ENCODE measurements at places on chromosomes 6 and 20.

- peak; percentile 91 for DNase-seq
These were observed 729.2 kb upstream of the MARCKS start for GRCh38 chr6:113127786-113128419.

DNA sequence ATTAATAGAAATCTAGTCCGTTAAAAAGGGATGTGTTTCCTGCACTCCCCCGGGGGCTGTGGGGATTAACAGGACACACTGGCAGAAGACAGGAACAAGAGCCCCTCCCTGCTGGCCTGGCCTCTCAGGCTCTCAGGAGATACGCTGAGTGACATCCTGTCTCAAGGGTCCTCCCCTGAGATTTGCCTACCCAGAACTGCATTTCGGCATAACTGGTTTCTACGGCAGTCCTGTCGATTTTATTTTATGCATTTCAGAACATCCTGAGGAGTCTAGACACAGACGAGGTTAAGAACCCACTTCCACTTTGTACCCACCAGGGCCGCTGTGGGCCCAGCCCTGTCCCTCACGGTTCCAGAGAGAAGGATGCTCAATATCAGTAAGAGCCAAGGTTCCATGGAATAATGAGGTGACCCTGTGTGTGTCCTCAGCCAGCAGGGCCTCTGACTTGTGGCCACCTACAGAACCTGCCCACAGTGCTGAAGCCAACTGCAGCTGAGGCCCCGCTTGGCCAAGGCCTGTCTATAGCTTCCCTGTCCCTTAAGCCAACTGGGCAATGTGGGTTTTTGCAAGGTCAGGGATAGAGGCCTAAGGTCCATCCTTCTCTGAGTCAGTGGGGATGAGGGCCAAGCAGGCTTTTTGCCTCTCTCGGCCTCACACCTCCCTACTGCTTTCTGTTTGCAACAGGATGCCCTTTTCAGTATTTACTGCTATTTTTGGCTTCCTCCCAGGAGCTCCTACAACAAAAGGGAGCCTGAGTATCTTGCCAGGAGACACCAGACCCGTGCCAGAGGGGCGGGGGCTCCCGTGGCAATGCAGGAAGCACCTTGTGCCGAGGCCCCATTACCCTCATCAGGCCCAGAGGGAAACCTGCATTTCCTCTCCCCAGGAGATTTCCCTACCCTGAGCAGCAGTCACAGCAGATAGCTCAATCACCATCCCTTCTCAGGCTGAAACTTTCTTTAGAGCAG lies 14.7 kb downstream of the UQCC2 start:
- DNase-seq = peak; percentile 86

- DNase-seq = no peak
These were observed 125.1 kb upstream of the SOX4 start for GRCh38 chr6:21468461-21468860.

- no peak for DNase-seq
These were observed 85.2 kb downstream of the DTNBP1 start for GRCh38 chr6:15577550-15578171.

DNA sequence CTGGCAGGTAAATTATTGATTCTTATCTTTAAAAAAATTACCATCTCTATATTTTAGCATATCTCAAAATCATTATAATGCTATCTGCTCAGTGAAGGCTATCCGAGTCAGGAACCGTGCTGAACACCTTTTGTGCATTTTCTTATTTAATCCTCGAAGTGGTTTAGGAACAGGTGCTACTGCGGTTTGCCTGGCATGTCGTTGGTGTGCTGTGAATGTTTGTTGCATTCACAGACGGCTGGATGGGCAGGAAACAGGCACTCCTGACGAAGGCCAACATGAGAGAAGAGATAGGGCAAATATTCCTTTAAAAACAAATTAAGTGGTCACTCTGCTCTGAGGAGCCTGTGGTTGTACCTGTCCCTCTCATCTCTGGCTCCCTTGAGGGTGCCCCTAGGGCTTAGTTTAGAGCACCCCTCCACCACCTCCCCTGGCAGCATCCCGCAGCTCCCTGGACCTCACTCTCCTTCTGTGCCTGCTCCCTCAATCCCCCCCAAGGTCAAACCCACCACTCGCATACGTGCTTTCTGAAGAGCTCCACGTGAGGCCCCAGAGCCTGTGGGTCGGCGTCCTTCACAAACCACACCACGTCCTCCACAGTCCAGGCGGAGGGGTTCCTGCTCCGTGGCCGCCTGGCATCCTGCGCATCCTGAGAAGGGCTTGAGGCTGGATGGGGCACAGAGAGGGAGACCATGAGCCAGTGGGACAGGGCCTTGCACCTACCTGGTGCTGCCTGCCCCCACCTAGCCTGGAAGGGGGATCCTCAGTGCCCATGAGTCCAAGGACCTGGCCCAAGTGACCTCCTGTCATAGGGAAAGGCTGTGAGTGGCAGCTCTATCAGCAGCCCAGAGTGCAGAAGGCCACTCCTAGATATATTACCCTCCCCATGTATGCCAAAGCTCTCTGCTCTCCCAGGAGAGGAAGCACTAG lies 116.5 kb downstream of the SCML4 start:
- no peak for DNase-seq

All from NCI-H1105 (cell line).